ENCODE measurements at places on chromosomes 3 and 15. TPM values are rescaled to one million over a fixed set of nuclear protein-coding genes. Genes with fewer than 3 reads are reported as not detected.
A peak's percentile ranks its signal among the peaks of the same experiment; 100 is the strongest.

GRCh38 chr3:109188741-109189140 is 52.2 kb downstream of the C3orf85 start:
- DNase-seq: no peak

DNA sequence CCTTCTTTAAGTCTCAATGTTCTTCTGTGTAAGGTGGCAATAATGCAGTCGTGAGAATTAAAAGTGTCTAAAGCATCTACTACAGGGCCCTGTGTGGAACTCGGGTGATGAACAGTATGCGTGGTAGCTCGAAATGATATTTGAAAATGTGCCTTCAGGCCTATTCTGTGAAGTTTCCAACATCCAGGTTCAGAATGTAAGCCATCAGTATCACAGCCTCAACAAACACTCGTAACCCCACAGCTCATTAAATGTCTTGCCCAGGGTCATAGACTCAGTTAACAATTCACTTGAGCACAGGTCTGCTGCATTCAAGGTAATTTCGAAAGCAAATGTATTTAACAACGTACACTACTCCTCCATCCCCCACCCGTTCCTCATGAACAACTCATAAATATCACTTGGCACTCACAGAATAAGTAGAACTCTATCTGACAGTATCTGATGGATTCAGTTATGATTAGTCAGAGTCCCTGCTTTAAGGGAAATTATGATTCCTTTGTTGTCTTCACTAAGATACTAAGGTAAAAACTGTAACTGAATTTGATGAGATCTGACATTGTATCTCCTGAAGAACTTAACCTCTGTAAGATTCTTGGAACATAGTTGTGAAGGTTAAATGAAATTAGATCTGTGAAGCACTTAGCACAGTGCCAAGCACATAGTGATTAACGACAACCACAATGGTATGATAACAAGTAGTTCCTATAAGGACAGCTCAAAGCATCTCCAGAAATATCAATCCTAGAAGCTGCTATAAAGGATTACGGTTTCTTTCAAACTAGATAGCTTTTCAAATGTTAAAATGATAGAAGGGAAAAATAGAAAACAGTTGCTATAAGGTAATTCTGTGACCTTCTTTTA is 642.3 kb downstream of the TBL1XR1 start:
- DNase-seq: no peak

- no peak for DNase-seq
Measured at GRCh38 chr15:58433597-58434333, 2.0 kb downstream of the LIPC start.

- no peak for DNase-seq
Measured at GRCh38 chr15:51108933-51109550, 14.3 kb upstream of the TNFAIP8L3 start.

- no peak for DNase-seq
Measured at GRCh38 chr15:40985541-40986330, 32.5 kb downstream of the CHAC1 start.

GRCh38 chr3:16059711-16060357 is 114.6 kb upstream of the GALNT15 start:
- no peak for DNase-seq

GRCh38 chr3:106034313-106034712 is 165.5 kb upstream of the CBLB start:
- DNase-seq: no peak

- no peak for DNase-seq
Measured at GRCh38 chr3:41053220-41053619, 146.1 kb upstream of the CTNNB1 start.

DNA sequence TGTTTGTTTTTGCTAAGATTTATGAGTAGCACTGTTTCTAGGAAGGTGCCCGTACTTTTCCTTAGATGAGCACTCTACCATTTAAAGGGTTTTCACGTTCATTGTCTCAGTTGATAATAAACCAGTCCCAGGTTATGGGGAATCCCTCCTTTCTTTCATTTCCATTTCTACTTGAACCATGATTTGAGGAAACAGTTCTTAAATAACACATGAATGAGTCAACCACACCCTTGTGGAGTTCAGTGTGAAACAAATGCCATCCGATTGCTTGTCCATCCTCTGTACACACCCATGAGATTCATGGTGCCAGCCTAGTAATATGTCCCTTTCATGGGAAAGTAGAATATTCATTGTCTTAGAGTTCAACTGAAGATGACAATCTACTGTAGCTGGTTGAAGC is 23.1 kb downstream of the CMTM8 start:
- DNase-seq: no peak

DNA sequence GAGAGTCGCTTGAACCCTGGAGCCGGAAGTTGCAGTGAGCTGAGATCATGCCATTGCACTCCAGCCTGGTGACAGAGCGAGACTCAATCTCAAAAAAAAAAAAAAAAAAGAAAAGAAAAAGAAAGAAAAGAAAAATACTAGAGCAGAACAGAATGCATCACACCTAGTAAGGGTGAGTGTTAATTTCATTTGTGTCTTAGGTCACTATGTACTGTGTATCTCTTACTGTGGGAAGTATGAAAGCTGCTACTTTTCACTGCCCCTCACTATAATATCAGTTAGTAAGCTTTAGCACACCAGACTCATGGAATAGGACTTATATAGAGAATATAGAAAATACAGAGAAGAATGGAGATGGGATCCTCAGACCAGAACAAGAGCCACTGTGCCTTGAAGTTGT is 45.9 kb upstream of the RASA2 start:
- no peak for DNase-seq

DNA sequence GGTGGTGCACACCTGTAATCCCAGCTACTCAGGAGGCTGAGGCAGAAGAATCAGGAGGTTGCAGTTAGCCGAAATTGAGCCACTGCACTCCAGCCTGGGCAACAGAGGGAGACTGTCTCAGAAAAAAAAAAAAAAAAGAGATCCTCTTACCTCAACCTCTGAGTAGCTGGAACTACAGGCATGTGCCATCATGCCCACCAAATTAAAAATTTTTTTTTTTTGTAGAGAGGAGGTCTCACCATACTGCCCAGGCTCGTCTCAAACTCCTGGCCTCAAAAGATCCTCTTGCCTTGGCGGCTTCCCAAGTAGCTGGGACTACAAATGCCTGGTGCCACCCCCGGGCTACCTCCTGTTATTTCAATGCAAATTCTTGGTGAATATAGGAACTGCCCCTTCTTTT is 1.5 kb downstream of the UMPS start:
- DNase-seq: no peak

GRCh38 chr3:39191773-39192172 is 622 bp downstream of the XIRP1 start:
- DNase-seq: no peak

- DNase-seq: peak; percentile 37
Measured at GRCh38 chr3:45647148-45647619, 42.0 kb upstream of the SACM1L start.

BTLA gene
- 0.51 TPM for total RNA-seq

PSTPIP1 gene
- 6.3 TPM for total RNA-seq

PP2D1 gene
- not detected for total RNA-seq

DPPA4 gene
- total RNA-seq: not detected

HDC gene
- 4.9 TPM for total RNA-seq

NR1I2 gene
- 79.1 TPM for total RNA-seq
